Caco-2 (cell line): ENCODE measurements at places on chromosomes 12 and 14. TPM values are rescaled to one million over a fixed set of nuclear protein-coding genes. Genes with fewer than 3 reads are reported as not detected.

Gene CRACR2A
- 15.4 and 16.5 TPM in 2 replicates for total RNA-seq

GRCh38 chr12:11739980-11740577 lies 90.6 kb downstream of the ETV6 start:
- no peak overlapping the region for H3K4me3 ChIP-seq
- H3K4me1 ChIP-seq: no peaks in the 10 kb centered on the region
- DNase-seq: no peak
- H3K27ac ChIP-seq: no peak overlapping the region
- no peaks in the 10 kb centered on the region for H3K36me3 ChIP-seq

- H3K4me1 ChIP-seq: peaks cover 64% of the 10 kb centered on the region
- peak overlapping the region; percentile 24 for H3K27ac ChIP-seq
- no peak for DNase-seq
- H3K27me3 ChIP-seq: no peaks in the 10 kb centered on the region
Observed at GRCh38 chr12:117046011-117046369, 53.2 kb downstream of the TESC start.

GRCh38 chr12:32755051-32755653 lies 545 bp downstream of the YARS2 start:
- DNase-seq: peak; percentile 91
- H3K4me1 ChIP-seq: peaks cover 16% of the 10 kb centered on the region
- H3K27me3 ChIP-seq: no peaks in the 10 kb centered on the region
- peak overlapping the region; percentile 94 for H3K27ac ChIP-seq
